ENCODE measurements at places on chromosomes 11 and 22.
A peak's percentile ranks its signal among the peaks of the same experiment; 100 is the strongest.

GRCh38 chr22:35740616-35741015 is 22.9 kb downstream of the APOL5 start:
- DNase-seq, result no peak

GRCh38 chr11:88174709-88175568 is at the start of gene RAB38:
Gene RAB38 (minus strand): TSS chr11:88175443. CDS start chr11:88175384, 59 bp downstream.
- DNase-seq, result peak; percentile 60

DNA sequence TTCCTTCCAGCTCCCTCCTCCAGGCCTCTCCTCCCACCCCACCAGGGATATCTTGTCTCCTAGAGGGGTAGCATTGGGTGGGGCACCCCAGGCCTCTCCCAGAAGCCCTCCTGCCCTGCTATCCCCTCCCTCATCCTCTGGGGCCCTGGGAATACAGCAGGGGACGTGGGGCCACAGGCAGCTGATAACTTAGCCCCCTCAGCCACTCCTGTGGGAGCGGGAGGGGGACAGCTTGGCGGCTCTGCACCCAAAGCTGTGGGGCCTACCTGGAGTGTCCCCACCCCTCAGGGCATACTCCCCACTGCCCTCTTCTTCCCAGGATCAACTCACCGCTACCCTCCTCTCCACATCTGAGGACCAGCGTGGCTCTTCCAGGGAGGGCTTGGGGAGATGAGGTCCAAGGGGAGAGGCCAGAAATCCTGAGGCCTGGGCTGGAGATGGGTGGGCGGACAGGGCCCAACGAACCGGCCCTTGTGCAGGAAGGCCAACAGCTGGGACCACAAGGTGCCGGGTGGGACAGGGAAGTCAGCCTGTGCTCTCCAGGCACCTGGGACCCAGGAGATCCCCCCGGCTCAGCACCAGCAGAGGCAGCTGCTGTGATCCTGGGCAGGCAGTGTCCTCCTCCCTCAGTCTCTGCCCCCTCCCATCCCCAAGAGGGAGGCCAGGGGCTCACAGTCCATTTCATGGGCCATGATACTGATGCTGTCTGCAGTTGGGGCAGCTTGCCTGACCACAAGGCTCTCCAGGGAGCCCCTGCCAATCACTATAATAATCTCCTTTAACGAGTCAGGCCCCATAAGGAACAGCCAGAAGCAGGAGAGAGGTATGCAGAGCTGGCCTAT is 23.2 kb downstream of the NEAT1 start:
- peak; percentile 34 for DNase-seq

- no peak for DNase-seq
These were observed 24.7 kb downstream of the RCOR2 start for GRCh38 chr11:63892228-63892627.

DNA sequence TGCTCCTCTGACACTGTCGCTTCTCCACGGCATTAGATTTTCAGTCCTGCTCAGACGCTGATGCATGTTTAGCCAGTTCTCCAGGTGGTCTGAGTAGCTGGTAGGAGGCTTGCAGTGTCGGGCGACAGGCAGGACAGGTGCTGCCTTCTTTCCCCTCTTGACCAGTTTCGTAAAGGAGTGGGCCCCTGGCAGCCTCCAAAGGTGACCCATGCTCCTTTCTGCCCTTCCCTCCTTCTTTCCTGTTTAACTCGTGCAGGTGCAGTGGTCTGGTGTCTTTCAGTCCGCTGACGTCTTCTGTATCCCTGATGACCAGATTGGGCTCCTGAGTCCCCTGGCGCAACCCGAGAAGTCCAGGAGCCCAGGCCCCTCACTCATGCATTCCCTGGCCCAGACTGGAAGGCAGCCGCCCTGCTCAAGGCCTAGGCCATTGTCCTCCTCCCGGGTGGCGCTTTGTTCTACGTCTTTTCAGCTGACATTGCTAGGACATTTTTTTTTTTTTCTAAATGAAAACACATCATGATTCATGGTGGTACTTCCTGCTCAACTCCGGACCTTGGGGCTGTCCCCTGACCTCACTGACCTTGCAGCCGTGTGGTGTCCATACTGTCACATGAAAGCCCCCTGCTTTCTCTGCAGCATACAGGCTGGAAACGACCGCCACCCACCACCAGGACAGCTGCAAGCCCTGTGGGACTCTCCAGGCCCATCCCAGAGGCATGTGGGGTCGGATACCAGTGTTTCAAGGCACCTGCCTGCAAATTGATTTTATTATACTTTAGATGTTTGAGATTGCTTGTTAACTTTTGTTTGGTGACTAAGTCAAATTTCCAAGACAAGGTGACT is 25.5 kb upstream of the TXNRD2 start:
- no peak for DNase-seq

- DNase-seq, result no peak
These were observed 8.2 kb downstream of the PDGFB start for GRCh38 chr22:39236321-39237317.

GRCh38 chr22:38247713-38248112 is 25.1 kb downstream of the TMEM184B start:
- no peak for DNase-seq

GRCh38 chr22:37996079-37996478 is 11.7 kb upstream of the SOX10 start:
- peak; percentile 24 for DNase-seq

GRCh38 chr11:65213322-65214211 is 31.8 kb downstream of the CAPN1 start:
- DNase-seq, result no peak

GRCh38 chr11:63212742-63213141 is 30.7 kb downstream of the SLC22A25 start:
- DNase-seq, result peak; percentile 31

- DNase-seq, result no peak
These were observed 1.7 kb upstream of the CABIN1 start for GRCh38 chr22:24009227-24010017.

DNA sequence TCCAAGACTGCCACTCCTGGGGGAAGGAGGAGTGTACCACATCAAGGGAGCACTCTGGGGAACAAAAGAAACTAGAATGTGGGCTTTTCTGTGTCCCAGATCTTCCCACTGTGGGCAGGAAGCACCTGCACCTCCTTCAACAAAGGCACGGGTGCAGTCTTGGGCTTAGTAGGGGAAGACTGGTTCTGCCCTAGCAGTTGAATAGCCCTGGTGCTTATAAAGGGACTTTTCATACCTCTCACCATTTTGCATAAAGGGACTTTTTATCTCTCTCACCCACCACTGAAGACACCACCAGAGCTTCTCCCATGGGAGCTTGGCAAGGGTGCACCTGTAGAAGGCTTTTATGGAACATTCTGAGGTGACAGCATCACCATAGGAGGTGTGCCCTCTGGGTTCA is 65.8 kb upstream of the MS4A8 start:
- DNase-seq, result no peak

GRCh38 chr11:110538154-110538553 is 108.4 kb downstream of the FDX1 start:
- DNase-seq, result no peak

DNA sequence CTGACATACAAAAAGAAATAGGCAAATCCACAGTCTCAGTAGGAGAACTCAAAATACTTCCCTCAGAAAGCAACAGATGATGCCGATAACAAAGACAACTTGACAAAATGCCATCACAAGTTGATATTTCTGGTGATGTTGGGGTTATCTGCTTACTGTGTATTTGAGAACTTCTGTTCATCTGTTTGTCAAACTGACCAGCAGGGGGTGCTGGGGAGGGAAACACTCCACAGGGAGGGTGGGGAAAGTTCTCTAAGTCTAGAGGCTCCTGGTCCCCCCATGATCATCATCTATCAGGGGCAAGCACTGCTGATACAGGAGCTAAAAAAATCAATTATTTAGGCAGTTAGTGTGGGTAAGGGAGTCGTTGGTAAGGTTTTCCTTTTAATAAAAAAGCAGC is 19.2 kb downstream of the GLYATL1 start:
- no peak for DNase-seq

- no peak for DNase-seq
These were observed 34.6 kb downstream of the LGR4 start for GRCh38 chr11:27437829-27438594.

GRCh38 chr11:31887180-31887579 is 76.1 kb upstream of the PAX6 start:
- DNase-seq, result peak; percentile 44

- DNase-seq, result peak; percentile 83
These were observed 2.0 kb downstream of the HEPN1 start for GRCh38 chr11:124920870-124921609.

GRCh38 chr22:25777870-25778269 is 35.9 kb downstream of the MYO18B start:
- no peak for DNase-seq

- DNase-seq, result no peak
These were observed 5.3 kb upstream of the PRDM11 start for GRCh38 chr11:45141171-45141570.

DNA sequence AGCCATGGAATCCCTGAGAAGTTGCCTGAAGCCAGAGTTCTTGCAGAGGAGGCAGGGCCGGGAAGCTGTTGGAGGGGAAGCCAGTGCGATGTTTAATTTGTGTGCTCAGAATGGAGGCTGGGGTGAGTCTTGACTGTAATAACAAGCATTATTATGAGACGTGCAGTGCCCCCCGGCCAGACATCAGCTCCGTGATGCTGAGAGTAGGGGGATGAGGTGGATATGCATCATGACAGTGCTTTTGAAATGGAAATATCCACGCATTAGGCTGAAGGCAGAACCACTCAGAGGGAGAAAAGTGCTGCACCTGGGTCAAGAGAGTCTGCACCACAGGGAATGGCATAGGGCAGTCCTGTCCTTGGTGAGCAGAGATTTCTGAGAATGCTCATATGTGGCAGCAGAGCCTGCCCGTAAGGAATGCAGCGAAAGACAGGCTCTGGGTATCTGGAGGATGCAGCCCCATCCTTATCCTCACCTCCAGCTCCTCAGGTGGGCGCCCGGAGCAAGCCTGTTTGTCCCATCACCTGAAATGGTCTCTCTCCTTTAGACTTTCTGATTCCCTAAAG is 37.6 kb upstream of the SEZ6L start:
- no peak for DNase-seq

DNA sequence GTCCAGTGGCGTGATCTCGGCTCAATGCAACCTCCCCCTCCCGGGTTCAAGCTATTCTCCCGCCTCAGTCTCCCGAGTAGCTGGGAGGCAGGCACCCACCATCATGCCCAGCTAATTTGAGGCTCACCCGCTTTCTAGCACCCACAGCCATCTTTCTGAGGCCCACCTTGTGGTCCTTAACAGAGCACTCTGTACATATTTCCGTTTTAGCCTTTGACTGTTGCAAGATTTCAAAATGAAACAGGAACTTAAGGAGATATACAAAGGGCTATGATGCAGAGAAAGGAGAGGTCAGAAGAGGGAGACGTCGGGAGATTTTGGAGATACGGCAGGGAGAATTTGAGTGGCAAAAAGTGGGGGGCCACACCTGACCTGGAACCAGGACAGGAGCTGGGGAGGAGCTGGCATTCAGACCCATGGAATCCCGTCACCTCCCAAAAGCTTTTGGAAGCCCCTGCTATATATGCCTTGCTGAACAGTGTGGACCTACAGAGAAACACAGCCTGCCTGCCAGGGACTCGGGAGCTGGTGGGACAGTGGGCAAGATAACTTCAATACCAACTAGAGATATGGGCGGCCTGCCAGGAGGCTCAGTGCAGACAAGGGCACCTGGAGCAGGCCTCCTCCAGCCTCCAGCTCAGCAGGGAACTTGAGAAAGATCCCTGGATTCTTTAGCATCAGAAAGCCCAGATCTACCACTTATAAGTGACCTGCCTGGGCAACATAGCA is 8.0 kb upstream of the CLCF1 start:
- no peak for DNase-seq

DNA sequence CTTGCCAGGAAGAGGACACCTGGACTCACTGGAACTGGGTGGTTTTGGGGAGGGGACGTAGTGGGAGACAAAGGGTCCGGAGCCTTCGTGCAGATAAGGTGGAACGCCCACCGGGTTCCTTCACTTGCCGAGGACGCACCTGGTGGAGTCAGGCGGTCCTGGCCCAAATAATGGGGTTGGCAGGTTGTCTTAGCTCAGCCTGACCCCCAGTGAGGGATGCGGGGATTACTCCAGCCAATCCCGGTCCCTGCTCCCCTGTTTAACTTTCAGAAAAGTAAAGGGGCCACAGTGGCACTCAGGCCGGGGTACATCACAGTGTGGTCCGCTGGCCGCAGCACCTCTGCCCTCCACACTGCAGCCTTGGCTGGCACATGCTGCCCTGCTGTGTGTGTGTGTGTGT is 18.0 kb downstream of the A4GALT start:
- no peak for DNase-seq

GRCh38 chr11:66050581-66051231 is 1.5 kb upstream of the SF3B2 start:
- DNase-seq, result peak; percentile 25

DNA sequence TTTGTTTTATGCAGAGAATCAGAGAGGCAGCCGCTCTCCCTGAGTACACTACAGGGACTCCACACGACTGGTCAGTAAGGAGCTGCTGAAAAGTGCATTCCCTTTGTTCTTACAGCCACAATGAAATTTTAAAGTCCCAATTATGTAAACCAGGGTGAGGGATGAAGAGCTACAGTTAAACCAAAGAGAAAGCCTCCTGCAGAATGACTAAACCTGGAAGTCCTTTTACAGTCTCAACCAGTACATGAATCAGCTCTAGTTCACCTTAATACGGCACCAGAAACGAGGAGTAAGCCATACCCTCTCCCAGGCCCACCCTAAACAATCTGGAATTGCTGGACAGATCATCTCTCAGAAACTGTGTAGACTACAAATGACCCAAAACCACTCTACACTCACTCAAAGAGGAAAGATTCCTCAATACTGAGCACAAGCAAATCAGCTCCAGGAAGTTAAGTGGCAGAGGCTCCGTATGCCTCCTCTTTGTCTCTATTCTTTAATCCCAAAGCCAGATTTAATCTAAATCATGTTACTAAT is 113.1 kb downstream of the RBFOX2 start:
- peak; percentile 32 for DNase-seq

DNA sequence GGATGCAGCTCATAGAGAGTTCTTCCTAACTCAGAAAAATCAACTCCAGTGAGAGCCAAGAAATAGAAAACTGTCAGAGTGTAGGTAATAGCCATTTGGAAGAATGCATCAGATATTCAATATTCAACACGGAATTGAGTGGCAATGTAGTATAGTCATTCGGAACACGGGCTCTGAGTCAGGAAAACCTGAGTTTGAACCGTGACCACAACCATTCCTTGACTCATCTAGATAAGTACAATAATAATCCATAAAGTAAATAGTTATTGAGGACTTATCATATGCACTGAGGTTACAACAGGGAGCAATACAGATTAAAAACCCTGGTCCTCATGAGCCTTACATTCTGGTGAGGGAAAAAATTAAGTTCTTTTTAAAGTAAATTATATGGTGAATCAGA is 62.6 kb upstream of the PHF21A start:
- no peak for DNase-seq

- DNase-seq, result peak; percentile 34
These were observed 212.3 kb upstream of the ZBED5 start for GRCh38 chr11:11069841-11070835.

- no peak for DNase-seq
These were observed 450.5 kb upstream of the DDI1 start for GRCh38 chr11:103585911-103586310.

- no peak for DNase-seq
These were observed 991 bp upstream of the OSM start for GRCh38 chr22:30267382-30268302.

DNA sequence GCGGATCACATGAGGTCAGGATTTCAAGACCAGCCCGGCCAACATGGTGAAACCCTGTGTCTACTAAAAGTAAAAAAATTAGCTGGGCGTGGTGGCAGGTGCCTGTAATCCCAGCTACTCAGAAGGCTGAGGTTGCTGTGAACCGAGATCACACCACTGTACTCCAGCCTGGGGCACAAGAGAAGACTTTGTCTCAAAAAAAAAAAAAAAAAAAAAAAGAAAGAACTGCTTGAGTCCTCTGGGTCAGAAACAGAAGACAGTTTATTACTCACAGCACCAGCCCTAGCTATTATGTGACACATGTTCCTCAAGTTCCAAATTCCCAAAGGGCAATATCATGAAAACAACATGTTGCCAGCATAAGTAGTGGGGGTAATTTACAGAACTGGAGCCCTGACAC is 1014.1 kb upstream of the RAG2 start:
- DNase-seq, result no peak
